ENCODE measurements at places on chromosomes 13 and 19.
A peak's percentile ranks its signal among the peaks of the same experiment; 100 is the strongest.

DNA sequence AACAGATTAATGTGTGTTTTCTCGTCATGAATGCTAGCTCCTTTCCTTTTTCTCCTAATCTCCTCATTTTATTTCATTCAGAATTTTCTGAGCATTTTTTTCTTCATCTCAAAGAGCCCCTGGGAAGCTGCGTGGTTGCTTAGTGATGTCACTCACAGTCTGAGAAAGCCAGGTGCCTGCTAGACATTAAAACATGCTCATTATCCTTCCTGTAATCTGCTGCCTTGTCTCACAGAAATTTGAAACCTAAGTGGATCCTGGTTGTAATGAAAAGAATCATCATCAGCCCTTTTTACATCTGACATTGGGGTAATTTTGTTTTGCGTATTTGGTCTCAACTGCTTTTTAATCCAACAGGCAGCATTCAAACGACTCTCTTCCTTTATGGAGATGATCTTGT is 108.2 kb upstream of the RNF113B start:
- no peak for DNase-seq

DNA sequence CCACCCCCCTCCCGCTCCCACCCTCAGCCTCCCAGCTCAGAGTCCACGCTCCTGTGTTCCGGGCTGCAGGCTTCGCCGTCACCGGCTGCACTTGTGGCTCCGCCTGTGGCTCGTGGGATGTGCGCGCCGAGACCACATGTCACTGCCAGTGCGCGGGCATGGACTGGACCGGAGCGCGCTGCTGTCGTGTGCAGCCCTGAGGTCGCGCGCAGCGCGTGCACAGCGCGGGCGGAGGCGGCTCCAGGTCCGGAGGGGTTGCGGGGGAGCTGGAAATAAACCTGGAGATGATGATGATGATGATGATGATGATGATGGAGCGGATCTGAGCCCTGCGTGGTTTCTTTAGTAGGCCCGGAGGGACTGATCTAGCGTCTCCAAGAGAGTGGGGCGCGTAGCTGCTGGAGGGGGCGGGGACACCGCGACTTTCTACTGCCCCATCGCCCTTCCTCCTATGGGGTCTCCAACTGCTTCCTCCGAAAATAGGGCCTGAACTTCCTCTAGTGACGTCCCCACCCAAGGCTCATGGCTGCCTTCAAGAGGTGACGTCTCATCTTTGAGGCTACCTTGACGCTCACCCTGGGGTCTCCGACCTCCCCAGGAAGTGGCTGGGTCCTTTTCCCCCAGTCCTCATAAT is 1.4 kb downstream of the RETN start:
- peak; percentile 55 for DNase-seq

DNA sequence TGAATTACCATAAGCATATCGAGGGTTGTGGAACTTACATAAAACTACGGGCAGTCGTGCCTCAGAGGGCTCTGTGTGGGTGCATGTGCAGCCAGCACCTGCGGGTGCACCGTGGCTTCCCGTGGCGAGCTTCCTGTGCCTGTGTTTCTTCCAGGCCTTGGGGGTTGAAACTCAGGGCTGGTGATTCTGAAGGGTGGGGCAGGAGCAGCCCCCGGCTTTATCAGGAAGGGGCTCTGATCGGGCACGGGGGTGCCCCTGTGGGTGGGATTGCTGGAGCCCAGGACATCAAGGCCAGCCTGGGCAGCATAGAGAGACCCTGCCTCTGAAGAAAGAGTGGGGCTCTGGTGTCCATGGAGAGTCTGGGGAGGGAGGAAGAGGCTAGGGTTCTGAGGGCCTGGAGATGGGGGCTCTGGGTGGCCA is 11.1 kb downstream of the ATP4B start:
- DNase-seq = peak; percentile 9

GRCh38 chr13:46720189-46720588 is 76.8 kb downstream of the ESD start:
- no peak for DNase-seq

DNA sequence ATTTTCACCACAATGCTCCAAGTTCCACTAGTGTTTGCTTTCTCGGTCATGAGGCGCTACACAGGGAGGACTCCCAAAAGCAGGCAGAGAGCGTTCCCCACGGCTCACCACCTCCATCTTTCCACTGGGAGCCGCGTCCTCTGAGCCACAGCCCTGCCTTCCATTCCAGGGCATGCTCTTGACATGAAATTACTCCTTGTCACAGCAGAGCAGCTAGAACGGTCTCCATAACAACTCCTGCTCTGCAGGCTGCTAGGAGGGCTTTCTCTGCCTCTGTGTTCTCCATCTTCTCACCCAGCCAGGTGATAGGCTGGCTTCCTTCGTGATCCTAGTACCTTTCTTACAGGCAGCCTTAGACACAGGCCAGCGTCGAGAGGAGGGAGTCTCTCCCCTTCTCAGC is 171.8 kb upstream of the UBL3 start:
- DNase-seq = no peak

DNA sequence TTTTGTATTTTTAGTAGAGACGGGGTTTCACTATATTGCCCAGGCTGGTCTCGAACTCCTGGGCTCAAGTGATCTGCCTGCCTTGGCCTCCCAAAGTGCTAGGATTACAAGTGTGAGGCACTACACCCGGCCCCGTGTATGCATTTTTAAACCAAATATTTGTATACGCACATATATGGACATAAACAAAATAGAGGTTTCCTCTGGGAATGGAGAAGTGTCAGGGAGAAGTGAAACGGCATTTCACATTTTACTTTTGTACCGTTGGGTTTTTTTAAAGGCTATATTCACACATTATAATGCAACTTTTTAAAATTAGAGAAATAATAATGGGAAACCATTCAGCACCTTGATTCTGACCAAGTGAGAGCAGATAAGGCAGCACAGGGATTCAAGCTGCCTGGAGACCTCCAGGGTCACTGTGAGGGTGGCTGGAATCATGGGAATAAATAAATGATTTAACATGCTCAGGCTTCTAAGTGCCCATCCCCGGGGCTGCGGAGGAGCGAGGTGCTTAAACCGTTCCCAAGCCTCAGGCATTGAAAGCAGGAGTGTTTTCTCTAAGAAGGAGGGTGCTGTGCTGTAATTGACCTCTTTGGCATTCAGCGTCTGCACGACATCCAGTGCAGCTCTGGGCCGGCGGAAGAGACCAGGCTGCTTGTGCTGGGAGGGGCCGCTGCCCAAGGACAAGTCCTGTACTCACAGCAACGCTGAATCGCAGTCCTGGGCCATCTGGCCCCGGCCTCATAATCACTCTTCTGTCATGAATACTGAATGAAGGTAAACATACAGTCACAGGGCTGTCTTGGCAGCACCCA is 24.7 kb downstream of the GPR42 start:
- DNase-seq = no peak

DNA sequence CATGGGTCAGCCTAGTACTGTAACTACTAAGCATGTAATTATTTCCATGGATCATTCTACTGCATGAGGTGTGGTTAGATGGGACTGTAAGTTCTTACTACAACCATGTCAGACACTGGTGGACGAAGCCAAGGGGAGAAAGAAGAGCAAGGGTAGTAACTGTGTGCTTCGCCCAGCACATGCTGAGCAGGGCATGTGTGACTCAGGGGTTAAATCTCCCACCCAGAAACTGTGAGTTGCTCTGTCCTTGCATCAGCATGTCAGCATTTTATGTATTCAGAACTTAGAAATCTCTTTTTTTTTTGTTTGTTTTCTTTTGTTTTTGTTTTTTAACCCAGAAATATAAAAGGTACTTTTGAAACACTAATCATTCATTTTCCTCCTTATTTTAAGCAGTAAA is 436.6 kb upstream of the KLF12 start:
- DNase-seq = no peak

GRCh38 chr19:23285948-23286347 is 35.8 kb upstream of the ZNF724 start:
- DNase-seq = no peak

- no peak for DNase-seq
Measured at GRCh38 chr13:109783447-109783814, 3.0 kb downstream of the IRS2 start.

GRCh38 chr13:99217461-99218110 is 16.9 kb downstream of the UBAC2 start:
- DNase-seq = no peak

GRCh38 chr13:109547942-109548341 is 238.4 kb downstream of the IRS2 start:
- DNase-seq = no peak

- no peak for DNase-seq
Measured at GRCh38 chr13:102090532-102090931, 311.3 kb downstream of the FGF14 start.

DNA sequence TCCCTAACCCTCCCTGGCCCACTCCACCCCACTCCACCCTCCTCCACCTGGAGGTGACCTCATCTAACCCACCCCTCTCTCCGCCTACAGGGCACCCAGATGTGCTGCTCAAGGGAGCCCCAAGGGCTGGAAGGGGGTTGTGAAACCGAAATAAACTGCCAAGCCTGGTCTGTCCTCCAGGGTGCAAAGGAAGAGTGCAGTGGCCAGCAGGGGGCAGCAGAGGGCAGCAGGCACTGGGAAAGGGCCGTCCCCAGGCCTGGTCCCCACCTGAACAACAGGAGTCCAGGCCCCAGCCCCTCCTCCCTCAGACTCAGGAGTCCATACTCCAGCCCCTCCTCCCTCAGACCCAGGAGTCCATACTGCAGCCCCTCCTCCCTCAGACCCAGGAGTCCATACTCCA is 8.4 kb upstream of the BCAM start:
- DNase-seq = peak; percentile 75

DNA sequence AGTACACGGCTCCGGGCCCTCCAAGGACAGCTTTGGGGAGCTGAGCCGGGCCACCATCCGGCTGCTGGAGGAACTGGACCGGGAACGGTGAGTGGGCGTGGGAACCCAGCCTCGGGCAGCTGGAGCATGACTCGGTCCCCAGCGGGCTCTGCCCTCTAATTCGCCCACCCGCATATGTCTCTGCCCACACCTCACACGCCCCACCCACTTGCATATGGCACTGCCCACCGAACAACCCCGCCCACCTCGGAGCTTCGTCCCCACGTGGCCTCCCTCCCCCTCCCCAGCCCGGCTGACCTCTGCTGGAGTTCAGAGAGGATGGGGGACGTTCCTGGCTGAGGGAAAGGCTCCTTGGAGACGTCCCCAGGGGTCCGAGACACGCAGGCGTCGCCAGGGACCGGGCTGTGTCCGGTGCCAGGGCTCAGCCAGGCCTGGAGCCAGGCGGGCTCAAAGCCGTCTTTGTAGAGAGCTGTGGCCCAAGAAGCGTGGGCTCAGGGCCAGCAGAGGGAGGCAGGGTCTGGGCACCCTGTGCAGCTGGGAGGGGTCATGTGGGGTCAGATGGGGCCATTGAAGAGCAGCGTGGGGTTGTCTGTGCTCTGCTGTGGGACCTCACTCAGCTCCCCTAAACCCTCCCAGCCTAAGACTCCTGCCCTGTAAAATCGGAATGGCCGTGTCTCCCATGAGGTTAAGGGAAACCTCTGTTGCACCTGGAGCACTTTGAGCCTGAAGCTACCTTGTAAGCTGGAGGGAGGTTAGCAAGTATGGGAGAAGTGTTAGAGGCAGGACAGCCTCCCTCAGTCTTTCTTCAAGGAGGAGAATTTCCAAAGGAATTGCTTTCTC is 3.8 kb downstream of the APC2 start:
- DNase-seq = no peak

DNA sequence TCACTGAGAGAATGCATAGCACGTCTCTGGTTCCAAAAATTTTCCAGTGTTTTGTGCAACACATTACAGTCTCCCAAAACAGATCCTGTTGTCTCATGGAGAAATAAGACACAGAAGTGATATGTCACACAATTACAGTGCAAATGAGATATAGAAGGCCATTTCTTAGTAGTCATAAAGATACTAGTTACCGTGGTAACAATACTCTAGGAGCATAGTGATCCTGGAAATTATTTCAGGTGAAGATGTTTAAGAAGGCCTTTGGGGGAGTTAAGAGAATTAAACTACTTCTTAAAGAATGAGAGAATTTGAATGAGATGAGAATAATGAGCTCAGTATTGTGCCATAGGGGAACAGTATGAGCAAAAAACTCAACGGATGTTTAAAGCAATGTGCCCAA is 628.0 kb upstream of the MIR17HG start:
- no peak for DNase-seq
